Activated naive CD4-positive, alpha-beta T cell treated with anti-CD3 and anti-CD28 coated beads for 36 hours (primary cell): ENCODE measurements at places on chromosomes 6 and 20.
A peak's percentile ranks its signal among the peaks of the same experiment; 100 is the strongest.

GRCh38 chr20:47785854-47786764 lies 828 bp upstream of the SULF2 start:
- peak; percentile 41 for DNase-seq

GRCh38 chr20:6605055-6605935 lies 162.2 kb upstream of the BMP2 start:
- DNase-seq: no peak

- DNase-seq: no peak
These were observed 828.8 kb upstream of the GJE1 start for GRCh38 chr6:141303907-141304306.

DNA sequence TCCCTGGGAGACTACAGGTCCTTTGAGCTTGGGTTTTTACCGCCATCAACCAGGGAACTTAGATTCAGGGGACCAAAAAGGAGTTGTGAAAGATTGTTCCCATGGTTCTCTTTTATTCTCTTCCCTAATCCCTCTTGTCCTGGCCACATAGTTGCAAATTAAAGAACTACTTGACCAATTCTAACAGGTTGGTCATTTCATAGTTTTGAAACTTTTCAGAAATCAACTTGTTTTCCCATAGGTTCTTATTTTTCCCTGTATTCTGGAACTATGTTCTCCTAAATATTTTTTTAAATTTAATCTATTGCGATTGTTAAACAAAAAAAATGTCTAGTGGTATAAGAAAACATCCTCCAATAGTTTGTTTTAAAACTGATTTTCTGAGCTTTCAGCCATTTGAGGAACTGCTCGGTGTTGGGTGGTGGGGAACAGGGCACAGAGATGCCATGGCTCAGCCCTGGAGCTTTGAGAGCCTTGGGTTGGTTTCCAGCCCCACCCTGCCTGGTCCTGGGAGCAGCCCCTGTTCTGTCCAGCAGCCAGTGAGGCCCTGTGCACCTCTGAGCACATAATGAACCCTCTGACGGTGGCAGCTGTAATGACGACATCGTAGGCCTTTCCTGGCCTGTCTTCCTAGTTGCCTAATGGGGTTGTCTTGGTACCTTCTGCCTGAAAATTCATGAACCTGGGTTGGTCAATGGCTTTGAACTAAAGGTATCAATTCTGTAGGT lies 53.5 kb downstream of the TBC1D7 start:
- DNase-seq: no peak

- DNase-seq: no peak
These were observed 38.7 kb downstream of the SPDEF start for GRCh38 chr6:34517461-34517881.

DNA sequence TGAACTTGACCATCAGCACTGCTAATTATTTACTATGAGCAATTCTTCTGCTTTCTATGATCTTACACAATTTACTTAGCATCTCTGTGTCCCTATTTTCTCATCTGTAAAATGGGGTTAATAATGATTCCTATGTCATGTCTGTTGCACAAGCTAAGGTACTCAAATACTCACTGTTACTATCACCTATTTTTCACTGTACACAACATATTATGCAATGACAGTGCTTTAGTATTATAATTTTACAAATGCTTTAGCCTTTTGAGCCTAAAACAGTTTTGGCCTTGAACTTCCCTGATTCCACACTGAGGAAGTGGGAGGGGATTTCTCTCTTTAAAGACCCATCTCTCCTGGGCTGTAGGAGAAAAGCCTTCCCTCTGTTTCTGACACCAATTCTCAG lies 36.9 kb upstream of the THEMIS start:
- DNase-seq: no peak
